MCF 10A (cell line): ENCODE measurements at places on chromosomes 12 and 14.

GRCh38 chr12:56119361-56119796, 1.3 kb downstream of the ZC3H10 start:
- no peaks in the 10 kb centered on the region for H3K27me3 ChIP-seq
- peaks cover 35% of the 10 kb centered on the region for H3K36me3 ChIP-seq
- peaks cover 12% of the 10 kb centered on the region for H3K4me1 ChIP-seq
- peak; percentile 95 for DNase-seq
- H3K27ac ChIP-seq = peak overlapping the region; percentile 100

DNA sequence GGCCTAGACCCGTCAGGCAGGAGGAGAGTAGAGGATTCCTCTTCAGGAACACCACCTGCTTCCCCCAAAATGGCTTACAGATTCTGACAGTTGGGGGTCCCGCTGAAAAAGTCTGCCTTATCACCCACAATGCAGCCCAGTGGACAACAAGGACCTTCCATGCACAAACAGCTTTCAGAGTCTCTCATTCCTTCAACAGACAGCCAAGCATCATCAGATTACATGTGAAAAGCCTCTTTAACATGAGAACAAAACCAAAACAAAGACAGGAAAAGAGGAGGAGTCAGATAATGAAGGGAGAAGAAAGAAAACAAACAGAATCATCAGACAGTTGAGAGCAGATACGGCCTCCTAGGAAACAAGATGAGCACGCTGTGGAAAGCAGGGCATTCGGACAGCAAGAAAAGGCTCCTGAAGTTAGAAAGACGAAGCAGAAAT, 18.3 kb downstream of the KCTD10 start:
- H3K4me1 ChIP-seq = peaks cover 45% of the 10 kb centered on the region
- no peak overlapping the region for H3K4me3 ChIP-seq
- DNase-seq = no peak
- H3K27ac ChIP-seq = peak overlapping the region; percentile 83

DNA sequence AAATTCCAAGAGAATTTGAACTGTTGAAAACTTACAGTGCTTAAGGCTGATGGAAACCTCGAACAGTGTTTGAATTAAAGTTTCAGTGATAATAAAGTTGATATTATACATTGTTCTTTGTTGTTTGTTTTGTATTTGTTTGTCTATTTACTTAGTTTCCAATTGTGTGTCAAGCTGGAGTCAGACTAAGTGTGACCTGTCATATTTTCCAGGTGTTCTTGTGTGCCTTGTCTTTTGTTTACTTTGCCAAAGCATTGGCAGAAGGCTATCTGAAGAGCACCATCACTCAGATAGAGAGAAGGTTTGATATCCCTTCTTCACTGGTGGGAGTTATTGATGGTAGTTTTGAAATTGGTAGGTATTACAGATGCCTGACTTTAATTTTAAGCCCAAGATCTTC, 6.0 kb downstream of the SLCO1C1 start:
- DNase-seq = no peak
- H3K4me1 ChIP-seq = no peaks in the 10 kb centered on the region
- H3K4me3 ChIP-seq = no peak overlapping the region
- H3K27ac ChIP-seq = no peak overlapping the region

GRCh38 chr12:31845613-31846322, 113.4 kb upstream of the RESF1 start:
- no peak overlapping the region for H3K4me3 ChIP-seq
- no peak for DNase-seq
- no peaks in the 10 kb centered on the region for H3K4me1 ChIP-seq
- no peaks in the 10 kb centered on the region for H3K27me3 ChIP-seq
- no peaks in the 10 kb centered on the region for H3K36me3 ChIP-seq

GRCh38 chr12:66516561-66516960, 162.3 kb downstream of the GRIP1 start:
- H3K4me1 ChIP-seq = peaks cover 5% of the 10 kb centered on the region
- no peaks in the 10 kb centered on the region for H3K27me3 ChIP-seq
- H3K4me3 ChIP-seq = no peak overlapping the region
- DNase-seq = no peak
- no peaks in the 10 kb centered on the region for H3K36me3 ChIP-seq
